Activated T-helper 9 cell treated with anti-CD3 and anti-CD28 coated beads, Interleukin-2, amount 50 U/mL, for 16 hours (primary cell): ENCODE measurements at places on chromosomes 13 and 19.

DNA sequence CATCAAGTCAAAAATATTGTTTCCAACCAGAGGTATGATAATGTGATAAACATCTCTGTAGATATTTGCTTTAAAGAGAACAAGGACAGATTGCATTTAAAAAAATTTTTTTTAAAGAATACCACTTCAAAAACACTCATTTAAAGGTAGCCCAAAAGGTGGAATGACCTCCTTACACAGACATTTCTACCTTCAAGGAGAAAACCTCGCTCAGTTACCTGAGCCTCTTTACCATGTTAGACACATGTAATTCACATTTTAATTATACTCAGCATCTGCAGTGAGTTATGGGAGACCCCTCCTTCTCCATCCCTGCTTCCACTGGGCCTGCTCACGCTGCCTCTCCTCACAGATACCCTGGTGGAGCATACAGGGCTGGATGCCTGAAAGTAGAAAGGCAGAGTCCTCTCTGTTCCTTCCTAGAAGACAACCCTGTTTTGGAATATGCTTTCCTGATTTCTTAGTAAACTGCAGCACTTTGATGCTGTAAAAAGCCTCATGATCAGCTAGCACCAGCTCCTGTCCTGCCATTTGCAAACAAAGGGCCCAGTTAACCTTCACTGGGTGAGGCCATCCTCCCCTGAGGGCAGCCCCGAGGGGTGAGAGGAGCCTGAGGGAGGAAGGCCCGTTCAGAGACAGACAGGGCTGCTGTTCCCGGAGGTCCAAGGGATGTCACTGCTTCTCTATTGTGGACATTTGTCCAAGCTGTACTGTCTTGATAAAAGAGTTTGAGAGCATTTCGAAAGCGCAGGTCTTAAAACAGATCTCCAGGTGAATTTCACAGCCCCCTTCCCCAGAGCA is 117.8 kb downstream of the IRS2 start:
- DNase-seq = no peak

GRCh38 chr13:99656844-99657381 is 155.6 kb downstream of the TM9SF2 start:
- no peak for DNase-seq

DNA sequence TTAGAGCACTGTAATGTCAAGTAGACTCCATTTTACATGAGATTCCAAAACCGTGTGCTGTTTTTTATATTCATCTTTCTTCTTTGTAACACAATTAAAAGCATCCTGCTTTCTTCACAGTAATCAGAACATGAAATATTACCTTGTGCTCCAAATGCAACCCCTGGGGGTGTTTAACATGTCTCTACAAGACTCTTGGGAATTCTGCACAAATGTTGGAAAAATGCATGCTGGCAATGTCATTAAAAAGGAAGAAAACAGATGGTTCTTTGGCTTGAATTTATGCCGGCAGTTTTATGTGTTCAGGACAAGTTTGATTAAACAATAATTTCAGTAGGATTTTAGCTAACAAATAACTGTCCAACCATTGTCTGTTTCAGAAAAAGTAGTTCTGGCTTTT is 159.1 kb downstream of the LIG4 start:
- no peak for DNase-seq

- no peak for DNase-seq
Measured at GRCh38 chr13:105972306-105972721, 563.1 kb downstream of the EFNB2 start.

GRCh38 chr13:44193731-44194130 is 179.9 kb upstream of the SERP2 start:
- DNase-seq = no peak

DNA sequence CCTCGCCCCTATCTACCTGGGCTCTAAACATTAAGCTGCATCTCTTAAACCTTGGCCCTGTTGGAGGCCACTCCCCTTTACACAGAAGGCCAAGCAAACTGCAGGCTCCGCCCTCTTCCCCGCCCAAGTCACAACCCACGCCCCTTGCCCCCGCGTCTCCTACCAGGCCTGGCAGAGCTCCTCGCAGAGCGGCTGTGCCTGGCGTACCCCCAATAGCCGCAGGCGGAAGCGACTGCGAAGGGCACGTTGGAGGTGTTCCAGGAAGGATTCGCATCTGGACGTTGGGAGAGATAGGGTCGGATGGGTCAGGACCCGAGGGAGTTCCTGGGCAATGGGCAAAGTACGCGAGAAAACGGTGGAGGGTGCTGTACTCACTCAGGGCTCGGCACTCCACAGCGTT is 5.9 kb downstream of the RTBDN start:
- no peak for DNase-seq

DNA sequence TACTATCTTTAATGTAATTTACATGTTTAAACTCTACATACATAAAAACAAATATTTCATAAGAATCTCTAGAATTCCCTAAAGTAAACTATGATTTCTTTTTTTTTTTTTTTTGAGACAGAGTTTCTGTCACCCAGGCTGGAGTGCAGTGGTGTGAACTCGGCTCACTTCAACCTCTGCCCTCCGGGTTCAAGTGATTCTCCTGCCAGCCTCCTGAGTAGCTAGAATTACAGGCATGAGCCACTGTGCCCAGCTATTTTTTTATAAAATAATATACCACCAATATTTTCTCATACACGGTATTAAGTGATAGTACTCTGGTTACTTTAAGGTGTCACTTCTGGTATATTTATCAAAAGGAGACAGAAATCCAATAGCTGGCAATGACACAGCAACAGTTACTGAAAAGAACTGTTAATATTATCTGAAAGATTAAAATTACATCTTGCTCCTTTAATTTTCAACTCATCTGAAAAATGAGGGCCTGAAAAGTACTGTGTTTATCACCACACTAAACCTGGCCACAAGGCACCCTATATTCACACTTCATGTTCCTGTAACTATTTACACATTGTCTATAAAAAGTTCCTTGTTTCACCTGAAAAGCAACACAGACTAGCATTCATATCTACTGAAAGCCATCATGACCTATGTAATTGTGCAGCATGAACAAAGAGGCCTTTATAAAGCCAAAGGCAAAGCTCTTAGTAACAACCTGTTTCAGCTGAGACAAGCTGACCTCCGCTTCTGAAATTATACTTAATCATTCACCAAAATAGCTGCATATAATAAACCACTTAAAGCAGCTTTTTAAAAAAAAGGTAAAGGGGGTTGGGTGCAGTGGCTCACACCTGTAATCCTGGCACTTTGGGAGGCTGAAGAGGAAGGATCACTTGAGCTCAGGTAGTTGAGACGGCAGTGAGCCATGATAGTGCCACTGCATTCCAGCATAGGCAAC is 106.1 kb downstream of the SLC25A15 start:
- no peak for DNase-seq

GRCh38 chr19:17001603-17002183 is 24.9 kb downstream of the CPAMD8 start:
- DNase-seq = peak; percentile 36

- DNase-seq = no peak
Measured at GRCh38 chr13:64276232-64276631, 2860.6 kb upstream of the PCDH20 start.

DNA sequence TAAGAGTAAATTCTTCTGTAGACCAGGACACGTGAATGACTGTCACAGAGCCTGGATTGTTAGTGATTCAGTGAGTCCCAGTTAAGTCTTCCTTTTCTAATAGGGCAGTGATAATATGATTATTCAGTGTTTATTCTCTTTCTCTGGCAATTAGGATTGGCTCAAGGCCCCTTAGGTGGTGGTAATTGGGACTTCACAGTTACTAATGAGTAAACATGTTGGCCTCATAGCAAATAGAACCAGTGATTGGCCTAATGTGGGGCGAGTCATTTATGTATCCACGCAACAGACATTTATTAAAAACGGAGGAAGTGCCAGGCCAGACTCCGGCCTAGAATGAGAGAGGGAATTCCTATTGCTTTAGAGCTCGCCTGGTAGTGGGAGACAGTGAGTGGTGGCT is 72.4 kb downstream of the SHISA2 start:
- no peak for DNase-seq

- no peak for DNase-seq
Measured at GRCh38 chr13:44664308-44664707, 88.2 kb upstream of the TSC22D1 start.

DNA sequence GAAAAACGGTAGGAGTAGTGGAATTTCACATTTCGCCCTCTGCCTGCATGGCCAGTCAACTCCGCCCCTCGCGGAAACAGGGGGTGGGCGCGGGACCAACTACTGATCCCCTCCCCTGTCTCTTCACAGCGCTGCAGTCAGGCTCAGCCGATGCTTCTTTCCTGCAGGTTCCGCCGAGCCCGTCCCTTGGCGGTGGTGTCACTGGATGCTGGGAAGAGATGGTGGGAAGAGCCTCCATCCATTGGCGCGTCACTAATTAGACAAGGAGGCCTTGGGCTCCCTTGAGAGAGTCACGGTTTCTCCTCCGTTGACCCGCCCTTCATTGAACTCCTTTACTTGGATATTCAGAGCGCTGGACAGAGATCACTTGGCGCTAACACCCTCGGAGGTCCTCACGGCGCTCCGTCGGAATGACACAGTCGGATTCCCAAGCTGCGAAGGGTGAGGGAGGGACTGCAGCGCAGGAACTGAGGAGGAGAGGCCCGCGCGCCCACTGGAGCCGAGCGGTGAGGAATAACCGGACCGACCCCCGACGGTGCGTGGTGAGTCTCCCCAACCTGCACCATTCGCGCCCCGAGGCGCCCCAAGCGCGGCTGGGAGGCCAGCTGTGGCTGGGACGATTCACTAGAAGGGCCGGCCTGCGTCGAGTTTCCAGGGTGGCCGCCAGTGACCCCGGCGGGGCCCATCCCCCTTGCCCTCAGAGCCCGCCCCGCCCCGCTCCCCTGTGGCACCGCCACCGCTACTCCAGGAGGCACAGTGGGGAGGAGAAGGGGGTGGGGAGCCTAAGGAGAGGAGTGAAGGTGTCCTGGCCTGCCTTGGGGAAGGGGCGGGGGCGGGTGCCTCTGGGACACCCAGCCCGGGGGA is 11.2 kb upstream of the CEACAM21 start:
- no peak for DNase-seq

DNA sequence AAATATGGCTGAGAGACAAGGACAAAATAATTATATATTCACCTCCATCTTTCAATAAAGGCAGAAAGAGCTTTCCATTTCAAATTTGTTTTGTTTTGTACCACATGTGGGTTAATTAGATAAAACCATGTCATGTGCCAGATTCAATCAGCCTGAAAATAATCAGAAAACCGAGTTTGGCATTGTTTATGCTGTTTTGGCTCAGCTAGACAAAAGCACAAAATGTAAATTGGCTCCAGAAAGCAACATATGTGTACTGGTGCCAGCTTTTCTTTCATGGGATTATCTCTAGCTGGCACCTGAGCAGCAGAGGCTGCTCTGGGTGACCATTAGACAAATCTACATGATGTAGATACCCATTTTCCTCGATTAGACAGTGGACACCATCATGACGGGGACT is 9.2 kb upstream of the DNAJC15 start:
- DNase-seq = no peak

GRCh38 chr19:48698046-48698445 is 2.3 kb downstream of the FUT2 start:
- DNase-seq = no peak

- no peak for DNase-seq
Measured at GRCh38 chr19:50418176-50419021, at the start of gene SPIB. SPIB (plus strand) TSS chr19:50418938; CDS start chr19:50418963, 25 bp downstream.

GRCh38 chr13:41802684-41803444 is 158.0 kb downstream of the VWA8 start:
- no peak for DNase-seq

DNA sequence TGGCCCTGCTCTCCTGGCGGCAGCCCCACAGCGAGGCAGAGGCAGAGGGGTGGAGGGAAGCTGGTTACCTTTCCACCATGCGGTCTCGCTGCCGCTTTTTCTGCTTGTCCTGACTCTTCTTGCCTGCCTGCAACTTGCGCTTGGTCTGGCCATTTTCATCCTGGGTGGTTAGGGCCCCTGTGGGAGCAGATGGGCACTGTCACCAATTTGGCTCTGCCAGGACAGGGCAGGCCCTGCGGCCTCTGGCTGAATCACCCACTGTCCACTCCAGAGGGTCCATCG is 19.6 kb upstream of the AKAP8 start:
- no peak for DNase-seq

GRCh38 chr13:30877335-30877734 is 28.7 kb upstream of the MEDAG start:
- DNase-seq = no peak

DNA sequence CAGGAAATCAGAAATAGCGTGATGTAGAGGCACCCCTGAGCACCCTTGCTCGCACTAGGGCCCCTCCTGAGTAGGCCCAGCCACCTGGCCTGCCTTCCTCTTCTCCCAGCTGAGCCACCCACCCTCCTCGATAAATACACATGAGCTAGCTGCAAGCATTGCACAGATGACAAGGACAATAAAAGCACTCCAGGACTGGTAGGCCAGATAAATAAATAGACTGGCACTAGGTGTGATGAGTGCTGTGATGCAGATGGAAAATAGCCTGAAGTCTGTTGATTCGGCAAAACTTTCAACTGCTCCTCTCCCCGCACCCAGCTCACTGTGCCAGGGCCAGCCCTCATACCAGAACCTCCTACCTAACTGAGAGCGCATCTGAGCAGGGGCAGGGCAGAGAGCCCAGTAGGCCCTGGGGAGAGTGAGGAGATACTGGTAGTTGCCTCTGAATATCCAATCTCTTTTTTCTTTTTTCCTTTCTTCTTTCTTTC is 54.5 kb upstream of the GPI start:
- DNase-seq = no peak

- DNase-seq = no peak
Measured at GRCh38 chr19:13078897-13079541, 23.6 kb downstream of the LYL1 start.

GRCh38 chr13:80359414-80359777 is 18.5 kb upstream of the SPRY2 start:
- DNase-seq = no peak

DNA sequence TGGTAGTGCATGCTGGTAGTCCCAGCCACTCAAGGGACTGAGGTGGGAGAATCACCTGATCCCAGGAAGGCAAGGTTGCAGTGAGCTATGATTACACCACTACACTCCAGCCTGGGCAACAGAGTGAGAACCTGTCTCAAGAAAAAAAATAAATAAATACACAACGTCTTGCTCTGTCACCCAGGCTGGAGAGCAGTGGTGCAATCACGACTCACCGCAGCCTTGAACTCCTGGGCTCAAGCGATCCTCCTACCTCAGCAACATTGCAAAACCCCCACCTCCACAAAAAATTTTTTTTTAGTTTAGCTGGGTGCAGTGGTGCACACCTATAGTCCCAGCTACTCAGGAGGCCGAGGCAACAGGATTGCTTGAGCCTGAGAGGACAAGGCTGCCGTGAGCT is 8.8 kb downstream of the TPM4 start:
- no peak for DNase-seq

DNA sequence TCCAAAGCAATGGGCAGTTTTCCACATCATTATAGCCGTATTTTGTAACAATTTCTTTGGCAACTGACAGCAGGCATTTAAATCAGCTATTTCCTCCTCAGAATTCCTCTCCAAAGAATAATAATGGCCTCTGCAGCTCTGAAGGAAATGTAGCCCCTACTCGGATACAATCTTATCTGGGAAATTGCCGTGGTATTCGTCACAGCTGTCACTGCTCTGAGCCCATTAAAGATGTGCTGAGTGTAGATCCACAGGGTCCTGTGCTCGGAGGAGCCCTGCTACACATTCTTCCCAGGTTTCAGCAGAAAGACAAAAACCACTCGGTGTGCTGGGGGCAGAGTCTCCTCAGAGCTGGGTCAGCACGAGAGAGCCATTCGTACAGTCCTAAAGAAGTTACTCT is 33.1 kb downstream of the MZT1 start:
- no peak for DNase-seq
